Stimulated activated CD4-positive, alpha-beta T cell treated with anti-CD3 and anti-CD28 coated beads, TNF-alpha, amount 100 ng/mL, for 1 hour (primary cell): ENCODE measurements at places on chromosomes 2 and 18.

DNA sequence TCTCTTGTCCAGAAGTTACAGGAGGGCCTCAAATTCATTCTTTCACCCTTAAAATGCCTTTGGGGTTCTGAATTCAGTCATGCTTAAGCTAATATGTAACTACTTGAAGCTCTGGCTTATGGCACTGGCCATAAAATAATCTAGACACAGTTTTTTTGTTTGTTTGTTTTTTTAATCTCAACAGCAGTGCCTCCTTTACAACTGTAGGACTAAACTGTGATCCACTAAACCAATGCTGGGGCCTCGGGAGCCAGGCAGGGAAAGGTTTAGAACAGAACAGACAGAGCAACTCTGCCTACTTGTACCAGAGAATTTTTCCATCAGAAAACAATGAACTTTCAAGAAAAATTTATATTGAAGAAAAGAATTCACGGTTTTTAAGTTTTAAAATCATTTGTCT, 1.7 kb downstream of the STAM2 start:
- no peak for DNase-seq

DNA sequence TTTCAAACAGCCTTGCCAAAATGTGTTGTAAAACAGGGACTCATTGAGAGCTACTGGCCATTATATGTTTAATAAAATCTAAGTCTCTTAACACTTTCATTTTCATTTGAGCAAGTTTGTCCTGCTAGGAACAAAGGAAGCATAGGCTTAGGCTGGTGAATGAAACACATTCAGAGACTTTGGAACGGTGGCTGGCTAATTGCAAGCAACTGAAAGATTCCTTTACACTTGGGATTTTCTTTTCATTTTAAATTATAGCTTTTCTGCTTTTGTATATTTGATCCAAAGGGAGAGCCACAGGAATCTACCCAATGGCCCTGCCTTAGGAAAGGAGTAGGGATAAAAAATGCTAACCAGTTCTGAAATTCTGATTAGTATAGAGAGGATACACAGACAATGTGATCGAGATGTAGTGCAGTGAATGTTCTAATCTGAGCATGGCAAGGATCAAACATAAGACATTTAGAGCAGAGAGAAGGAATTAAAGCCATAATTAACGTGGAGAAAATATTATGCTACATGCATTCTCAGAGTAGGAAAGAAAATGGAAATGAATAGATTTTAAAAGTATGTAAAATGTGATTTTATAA, 911.4 kb upstream of the SLC39A10 start:
- no peak for DNase-seq

- no peak for DNase-seq
Measured at GRCh38 chr2:217836901-217837491, 165.8 kb downstream of the TNS1 start.

GRCh38 chr2:151651274-151651673, 83.0 kb downstream of the NEB start:
- no peak for DNase-seq

DNA sequence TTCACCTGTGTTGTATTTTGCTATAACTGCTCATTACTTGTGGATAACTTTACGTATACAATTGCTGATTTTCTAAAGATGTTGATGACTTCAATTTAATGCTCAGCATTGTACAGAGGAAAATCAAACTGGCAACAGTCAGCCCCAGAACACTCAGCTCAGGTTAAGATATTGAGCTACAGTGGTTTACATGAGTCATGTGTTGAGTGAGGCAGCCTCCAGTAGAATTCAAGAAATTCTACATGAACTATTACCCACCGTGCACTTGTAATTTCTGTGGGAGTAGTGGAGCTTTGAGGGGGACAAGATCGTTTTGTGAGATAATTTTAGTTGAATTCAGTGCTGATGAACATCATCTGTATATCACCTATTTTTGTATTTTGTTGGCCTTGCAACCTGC, 292.3 kb downstream of the ALPK2 start:
- no peak for DNase-seq

DNA sequence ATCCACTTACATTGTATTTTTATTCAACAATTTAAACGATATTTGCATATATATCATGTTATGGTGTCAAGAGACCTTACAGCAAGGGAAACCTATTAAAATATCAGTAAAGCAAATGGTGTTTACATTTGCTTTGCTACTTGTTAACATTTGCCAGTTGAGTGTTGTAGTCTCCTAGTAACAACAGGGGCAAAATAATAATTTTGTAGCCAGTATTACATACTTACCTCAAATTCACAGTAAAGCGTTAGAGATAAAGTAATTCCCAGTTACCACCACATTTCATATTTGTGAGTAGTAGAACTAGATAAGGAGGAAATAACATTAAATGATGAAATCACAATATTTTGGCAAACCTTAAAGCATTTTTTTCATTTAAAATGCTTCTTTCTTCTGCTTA, 71.3 kb downstream of the FASTKD2 start:
- DNase-seq = no peak
